Uterine smooth muscle cell (primary cell): ENCODE measurements at places on chromosomes 5 and 9. TPM values are rescaled to one million over a fixed set of nuclear protein-coding genes. Genes with fewer than 3 reads are reported as not detected.

The PCDHB7 gene
- 0.11 and 0.12 TPM in 2 replicates for total RNA-seq

The GRXCR2 gene
- not detected in 2 replicates for total RNA-seq

The DAB2IP gene
- 7.5 and 14.4 TPM in 2 replicates for total RNA-seq

The PDCD1LG2 gene
- total RNA-seq: 10.1 and 13.6 TPM in 2 replicates

The CNTLN gene
- 12.1 and 15.5 TPM in 2 replicates for total RNA-seq

The TMOD1 gene
- 0.44 and 0.87 TPM in 2 replicates for total RNA-seq

The FAM78A gene
- total RNA-seq: 0.22 and 0.37 TPM in 2 replicates

The GABRA6 gene
- not detected in 2 replicates for total RNA-seq

The GPSM1 gene
- 66.4 and 97.5 TPM in 2 replicates for total RNA-seq

The DMRT3 gene
- total RNA-seq: not detected in 2 replicates

The CER1 gene
- not detected in 2 replicates for total RNA-seq

The KCNV2 gene
- not detected in 2 replicates for total RNA-seq

The LMNB1 gene
- total RNA-seq: 28.0 and 101 TPM in 2 replicates

The MPDZ gene
- 50.7 and 73.9 TPM in 2 replicates for total RNA-seq

The REEP2 gene
- 12.0 and 24.2 TPM in 2 replicates for total RNA-seq

The TLX3 gene
- not detected in 2 replicates for total RNA-seq

The SLC45A2 gene
- under 0.01 TPM in 2 replicates for total RNA-seq

The TRAF1 gene
- total RNA-seq: 0.55 and 0.62 TPM in 2 replicates

The ADAMTS16 gene
- total RNA-seq: 0.77 and 1.1 TPM in 2 replicates

The PAEP gene
- total RNA-seq: not detected in 2 replicates

The SLC34A1 gene
- total RNA-seq: not detected in 2 replicates

The NIM1K gene
- total RNA-seq: 1.2 and 1.7 TPM in 2 replicates

The FAXDC2 gene
- total RNA-seq: 3.3 and 4.5 TPM in 2 replicates

The IL9 gene
- not detected in 2 replicates for total RNA-seq

The HEXB gene
- 221 and 346 TPM in 2 replicates for total RNA-seq

The ADRA1B gene
- under 0.01 TPM in 1 of 2 replicates, not detected in the other for total RNA-seq

The CDC25C gene
- total RNA-seq: 3.4 and 22.4 TPM in 2 replicates

The FAM221B gene
- not detected in 2 replicates for total RNA-seq

The SLC6A18 gene
- not detected in 2 replicates for total RNA-seq
